SHP77 treated with DMSO at 0.1 percent for 48 hours (cell line): ENCODE measurements at places on chromosomes 2 and 18.
A peak's percentile ranks its signal among the peaks of the same experiment; 100 is the strongest.

GRCh38 chr18:11154368-11154989, 5.1 kb upstream of the PIEZO2 start:
- DNase-seq = no peak

- DNase-seq = no peak
Measured at GRCh38 chr18:30361864-30362540, 680.5 kb downstream of the DSC3 start.

DNA sequence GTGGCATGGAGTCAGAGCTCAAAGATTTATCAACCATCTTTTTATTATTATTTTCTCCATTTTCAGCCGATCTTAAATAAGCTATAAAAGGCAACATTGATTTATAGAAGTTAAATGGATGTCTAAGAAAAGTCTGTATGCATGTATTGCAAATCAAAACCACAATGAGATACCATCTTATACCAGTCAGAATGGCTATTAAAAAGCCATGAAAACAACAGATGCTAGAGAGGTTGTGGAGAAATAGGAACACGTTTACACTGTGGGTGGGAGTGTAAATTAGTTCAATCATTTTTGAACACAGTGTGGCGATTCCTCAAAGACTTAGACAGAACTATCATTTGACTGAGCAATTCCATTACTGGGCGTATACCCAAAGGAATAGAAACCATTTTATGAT, 731.0 kb downstream of the CNTNAP5 start:
- no peak for DNase-seq

- DNase-seq = no peak
Measured at GRCh38 chr2:43073401-43073825, 153.0 kb downstream of the ZFP36L2 start.

GRCh38 chr2:238290715-238291549, 2.5 kb upstream of the PER2 start:
- peak; percentile 86 for DNase-seq

- no peak for DNase-seq
Measured at GRCh38 chr2:228927028-228928010, 343.8 kb downstream of the PID1 start.
